Fibroblast of the aortic adventitia (primary cell): ENCODE measurements at places on chromosomes 3 and 15.

- DNase-seq, result no peak
Measured at GRCh38 chr3:196557236-196557635, 11.1 kb downstream of the WDR53 start.

DNA sequence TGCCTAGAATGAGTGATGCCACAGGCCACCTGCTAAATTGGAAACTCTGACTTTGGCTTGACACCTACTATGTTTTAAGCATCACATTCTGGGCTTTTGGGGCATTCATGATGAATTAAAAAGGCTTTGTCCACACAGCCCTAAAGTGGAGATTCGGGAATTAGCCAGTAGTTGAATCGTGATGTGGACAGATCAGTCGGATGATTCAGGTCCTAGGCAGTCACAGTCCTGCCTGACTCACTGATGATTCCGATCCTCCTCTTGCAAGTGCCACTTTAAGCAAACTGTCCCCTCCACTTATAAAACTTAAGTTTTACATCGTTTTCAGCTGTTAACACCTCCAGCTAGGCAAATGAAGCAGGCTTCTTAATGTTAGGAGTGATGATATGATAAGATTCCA, 75.3 kb downstream of the SYNPR start:
- peak; percentile 51 for DNase-seq

DNA sequence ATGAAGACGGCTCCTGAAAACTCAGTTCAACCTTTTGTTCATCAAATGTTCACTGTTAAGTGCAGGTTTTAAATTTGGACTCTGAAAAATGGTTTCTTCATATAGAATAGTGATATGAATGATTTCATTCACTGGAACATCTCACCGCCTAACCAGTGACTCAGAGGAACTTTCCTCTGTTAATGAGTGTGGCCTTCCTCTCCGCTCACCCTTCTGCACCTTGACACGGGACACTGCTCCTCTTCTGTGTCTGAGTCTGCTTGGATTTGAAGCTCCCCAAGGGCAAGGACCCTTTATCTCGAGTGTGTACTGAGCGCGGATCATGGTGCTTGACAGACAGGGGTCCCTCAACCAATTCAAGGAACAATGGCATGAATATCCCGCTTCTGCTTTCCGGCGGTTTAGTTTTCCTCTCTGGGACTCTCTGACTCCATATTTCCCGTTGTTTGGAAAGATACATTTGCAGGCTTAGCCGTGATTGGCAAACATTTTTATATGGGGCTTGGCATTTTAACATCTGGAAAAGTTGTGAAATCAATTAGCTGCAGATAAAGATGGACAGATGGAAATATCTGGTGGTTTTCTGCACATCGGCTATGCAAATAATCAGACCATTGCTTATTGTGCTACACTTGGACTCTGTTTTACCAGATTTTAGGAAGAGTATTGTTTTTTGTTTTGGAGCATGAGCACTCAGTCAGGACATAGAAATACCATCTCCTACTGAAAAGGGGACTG, 20.9 kb downstream of the KBTBD8 start:
- DNase-seq, result no peak

GRCh38 chr3:136919799-136920580, 37.8 kb upstream of the IL20RB start:
- DNase-seq, result peak; percentile 18

GRCh38 chr15:66614951-66615760, 49.4 kb upstream of the LCTL start:
- DNase-seq, result no peak

DNA sequence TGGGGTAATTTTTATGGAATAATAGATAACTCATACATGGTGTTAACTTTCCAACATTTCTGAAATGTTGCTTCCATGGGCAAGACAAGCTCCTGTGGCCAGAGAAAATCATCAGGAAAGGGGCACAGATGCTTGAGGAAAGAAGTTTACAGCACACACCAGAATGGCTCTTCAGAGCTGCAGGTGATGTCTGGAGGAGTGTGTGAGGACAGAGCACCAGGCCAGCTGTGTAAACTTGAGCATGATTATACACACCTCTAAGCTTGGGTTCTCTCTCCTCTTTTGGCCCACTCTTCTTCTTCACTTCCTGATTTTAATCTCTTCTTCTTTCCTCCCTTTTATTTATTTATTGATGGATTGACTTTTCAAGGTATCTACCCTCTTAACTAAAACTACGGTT, 676.0 kb downstream of the GRM7 start:
- no peak for DNase-seq

DNA sequence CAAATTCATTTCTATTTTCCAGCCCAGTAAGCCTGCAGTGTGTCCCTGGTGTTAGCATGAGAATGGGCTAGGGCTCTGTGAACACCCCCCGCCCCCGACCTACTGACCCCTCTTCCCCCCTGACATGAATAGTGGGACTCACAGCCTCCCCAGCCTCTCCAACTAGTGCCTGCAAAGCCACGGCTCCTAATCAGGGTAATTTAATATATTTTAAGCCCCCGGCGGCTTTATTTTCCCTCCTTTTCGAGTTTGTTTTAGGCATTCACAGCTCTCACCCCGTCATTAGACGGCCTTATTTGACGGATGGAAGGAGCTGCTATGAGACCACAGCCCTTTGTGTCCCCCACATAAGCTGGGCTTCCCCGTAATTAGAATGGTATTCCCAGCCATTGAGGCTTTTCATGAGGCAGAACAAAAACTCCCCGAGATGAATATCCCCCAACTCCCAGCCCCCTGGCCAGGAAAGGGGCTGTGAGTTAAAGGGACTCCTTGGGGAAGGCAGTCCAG, 78.3 kb upstream of the POLG start:
- DNase-seq, result no peak

- peak; percentile 10 for DNase-seq
Measured at GRCh38 chr3:98483626-98484025, 13.9 kb upstream of the OR5K2 start.

GRCh38 chr3:113630956-113631542, 65.4 kb downstream of the USF3 start:
- no peak for DNase-seq

DNA sequence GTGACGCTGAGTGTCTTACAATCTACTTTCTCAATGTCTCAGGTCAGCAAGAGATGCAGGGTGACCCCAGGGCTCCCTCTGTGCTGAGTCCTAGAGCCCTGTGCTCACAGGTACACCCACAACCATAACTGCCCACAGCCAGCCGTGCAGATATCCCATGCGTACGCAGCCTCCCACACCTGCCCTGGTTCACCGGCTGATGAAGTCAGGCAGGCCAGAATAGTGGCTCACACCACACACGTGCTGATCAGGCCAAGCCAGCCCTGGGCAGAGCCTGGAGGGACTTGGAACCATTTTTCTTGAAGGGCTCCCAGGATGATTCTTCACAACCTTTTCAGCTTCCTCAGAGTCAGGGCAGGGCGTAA, 63.6 kb upstream of the RPL32 start:
- no peak for DNase-seq

DNA sequence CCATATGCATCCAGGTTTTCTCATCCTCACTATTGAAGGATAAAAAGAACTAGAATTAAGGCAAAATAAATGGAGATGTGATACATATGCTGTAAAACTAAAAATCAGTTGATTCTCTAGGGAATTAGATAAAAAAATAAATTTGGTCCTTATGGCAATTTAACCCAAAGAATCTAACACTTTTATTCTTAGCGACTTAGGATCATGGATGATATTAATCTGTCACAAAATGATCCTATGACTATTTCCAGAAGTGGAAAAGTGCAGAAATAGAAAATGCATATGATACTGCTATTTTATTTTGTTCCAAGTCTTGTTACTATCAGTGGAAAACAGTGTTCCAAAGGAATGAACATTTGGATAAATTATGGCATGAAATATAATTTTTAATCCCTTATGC, 746.3 kb downstream of the ROBO2 start:
- no peak for DNase-seq

GRCh38 chr15:37034835-37035748, 65.3 kb downstream of the MEIS2 start:
- DNase-seq, result no peak

- peak; percentile 30 for DNase-seq
Measured at GRCh38 chr3:65992106-65992505, 46.6 kb downstream of the MAGI1 start.

- DNase-seq, result no peak
Measured at GRCh38 chr15:96347181-96348111, 16.9 kb downstream of the NR2F2 start.

- DNase-seq, result no peak
Measured at GRCh38 chr15:77630956-77631744, 1.6 kb downstream of the LINGO1 start.

GRCh38 chr3:150097588-150097890, 126.8 kb upstream of the PFN2 start:
- DNase-seq, result peak; percentile 57

GRCh38 chr15:45573961-45574629, 13.1 kb upstream of the BLOC1S6 start:
- peak; percentile 2 for DNase-seq

- DNase-seq, result no peak
Measured at GRCh38 chr15:20353966-20354883, 187.4 kb downstream of the GOLGA6L6 start.

DNA sequence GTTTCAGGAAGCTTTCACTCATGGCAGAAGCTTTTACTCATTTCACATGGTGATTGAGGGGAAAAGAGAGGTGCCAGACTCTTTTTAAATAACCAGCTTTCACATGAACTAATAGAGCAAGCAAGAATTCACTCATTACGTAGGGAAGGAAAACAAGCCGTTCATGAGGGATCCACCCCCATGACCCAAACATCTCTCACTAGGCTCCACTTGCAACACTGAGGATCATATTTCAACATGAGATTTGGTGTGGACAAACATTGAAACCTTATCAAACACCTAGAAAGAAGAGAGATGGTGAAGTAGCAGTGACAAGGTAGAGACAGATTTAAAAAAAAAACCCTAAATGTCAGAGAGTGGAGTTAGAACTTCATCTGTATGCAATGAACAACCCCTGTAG, 408.6 kb upstream of the PDZRN3 start:
- DNase-seq, result no peak

GRCh38 chr15:22806664-22807063, 20.2 kb downstream of the NIPA1 start:
- DNase-seq, result peak; percentile 5

DNA sequence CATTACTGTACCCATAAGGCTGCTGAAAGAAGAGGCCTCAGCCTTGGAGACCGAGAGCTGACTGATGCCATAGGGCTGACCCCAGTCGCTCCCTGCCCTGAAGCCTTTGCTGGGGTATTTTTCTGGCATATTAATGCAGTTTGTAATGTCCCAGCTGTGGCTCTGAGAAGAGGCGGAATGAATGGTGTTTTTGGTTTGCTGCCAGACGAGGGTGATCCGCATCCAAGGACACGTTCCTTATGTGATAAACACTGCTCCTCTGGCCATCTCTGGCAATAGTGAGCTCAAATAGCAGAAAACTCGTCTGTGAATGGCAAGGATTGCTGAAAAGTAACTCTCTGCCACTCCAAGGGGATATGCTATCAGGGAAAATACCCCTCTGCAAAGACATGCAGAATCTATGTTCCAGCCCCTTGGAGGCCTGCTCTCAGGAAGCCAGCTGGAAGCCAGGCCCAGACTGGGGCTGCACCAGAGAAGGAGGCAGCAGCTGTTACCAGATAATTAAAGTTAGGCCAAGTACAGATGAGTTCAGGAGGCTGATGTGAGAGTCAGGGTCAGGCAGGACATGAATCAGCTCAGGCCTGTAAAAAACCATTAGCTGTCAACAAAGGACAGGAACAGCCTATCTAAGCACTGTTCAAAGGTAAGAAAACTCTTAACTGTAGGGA, 28.9 kb upstream of the KLHL6 start:
- peak; percentile 67 for DNase-seq

GRCh38 chr15:35195649-35196048, 110.6 kb upstream of the NANOGP8 start:
- DNase-seq, result no peak

- peak; percentile 4 for DNase-seq
Measured at GRCh38 chr3:174737966-174738365, 121.2 kb upstream of the NAALADL2 start.

DNA sequence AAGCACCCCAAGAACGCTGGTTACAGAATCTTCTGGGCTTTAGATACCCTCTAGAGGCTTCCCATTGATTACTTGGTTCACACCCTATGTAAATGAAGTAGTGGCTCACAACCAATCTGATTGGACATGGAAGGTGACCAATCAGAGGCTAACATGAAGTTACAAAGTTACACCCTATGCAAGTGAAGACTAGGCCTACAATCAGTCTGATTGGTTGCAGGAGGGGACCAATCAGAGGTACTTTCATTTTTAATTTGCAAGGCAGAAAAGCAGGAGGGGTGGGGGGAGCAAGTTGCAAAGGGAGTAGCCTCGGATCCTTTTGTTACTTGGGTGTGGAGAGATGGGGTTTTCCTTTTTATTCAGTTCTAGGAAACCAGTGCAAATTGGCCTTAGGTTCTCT, 11.1 kb upstream of the RTP2 start:
- peak; percentile 60 for DNase-seq

DNA sequence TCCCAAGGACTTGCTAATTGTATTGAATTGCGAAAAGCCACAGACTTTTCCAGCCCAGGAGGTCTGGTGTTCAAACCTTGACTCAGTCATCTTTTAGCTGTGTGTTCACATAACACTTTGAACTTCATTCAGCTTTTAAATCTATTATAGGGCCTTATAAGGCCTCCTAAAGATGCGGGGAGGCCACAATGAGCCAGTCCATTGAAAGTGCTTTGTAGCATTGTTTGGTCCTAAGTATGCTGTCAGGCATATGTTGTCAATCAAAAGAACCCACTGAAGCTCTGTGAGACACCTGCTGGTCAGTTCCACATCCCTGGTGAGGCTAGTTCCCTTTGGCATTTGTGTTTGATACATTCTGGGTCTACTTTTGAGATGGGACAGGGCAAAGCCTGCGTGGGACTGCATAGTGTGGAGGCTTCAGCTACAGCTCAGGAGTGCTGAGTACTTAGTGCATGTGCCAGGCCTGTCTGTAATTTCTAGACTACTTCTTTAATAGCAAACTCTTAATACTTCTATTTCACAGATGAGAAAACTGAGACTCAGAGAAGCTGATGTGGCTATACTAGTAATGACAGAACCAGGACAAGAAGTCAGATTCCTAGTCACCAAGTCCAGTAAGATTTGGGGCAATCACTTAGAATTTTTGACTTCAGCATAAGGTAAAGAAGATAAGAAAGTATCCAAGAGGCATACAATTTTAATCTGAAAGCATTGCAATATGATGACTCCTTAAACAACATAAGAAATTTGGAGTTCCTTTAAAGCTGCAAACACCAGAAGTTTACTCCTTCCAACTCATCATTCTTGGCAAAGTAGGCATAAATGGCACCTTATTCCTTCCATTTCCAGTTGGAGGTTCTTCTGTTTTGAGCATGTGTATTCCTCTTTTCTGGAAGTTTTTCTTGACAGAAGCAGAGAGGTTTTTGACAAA, 213.0 kb downstream of the PDCD6IP start:
- DNase-seq, result no peak

GRCh38 chr15:62509395-62509958, 344.4 kb upstream of the C2CD4B start:
- DNase-seq, result no peak

- no peak for DNase-seq
Measured at GRCh38 chr15:60043744-60044435, 39.8 kb downstream of the FOXB1 start.

GRCh38 chr3:103977417-103977816, 1389.3 kb upstream of the ALCAM start:
- no peak for DNase-seq
